Mammary epithelial cell (primary cell): ENCODE measurements at places on chromosomes 4 and X. TPM values are rescaled to one million over a fixed set of nuclear protein-coding genes. Genes with fewer than 3 reads are reported as not detected.

Gene CT45A2
- not detected for total RNA-seq

Gene RASL11B
- 1.1 and 2.4 TPM in 2 replicates for total RNA-seq

Gene NPY1R
- total RNA-seq: not detected in 2 replicates

Gene ARMCX6
- total RNA-seq: 29.5 TPM

Gene AGA
- total RNA-seq: 49.3 TPM

Gene FAM241A
- 8.1 and 8.7 TPM in 2 replicates for total RNA-seq

Gene DUSP21
- total RNA-seq: not detected

Gene SLIT2
- 2.2 and 4.2 TPM in 2 replicates for total RNA-seq

Gene MAGEA11
- total RNA-seq: not detected in 2 replicates

Gene GUCY1B1
- 4.0 TPM for total RNA-seq

Gene SPANXA1
- total RNA-seq: not detected

Gene USP17L21
- total RNA-seq: not detected

Gene PLP1
- total RNA-seq: not detected in 2 replicates

Gene AKAP14
- total RNA-seq: not detected

Gene PGM2
- 18.5 TPM for total RNA-seq

Gene FATE1
- total RNA-seq: not detected

Gene PLAC1
- total RNA-seq: 0.42 and 0.83 TPM in 2 replicates

Gene YY2
- 1.5 TPM for total RNA-seq

Gene RP2
- total RNA-seq: 27.2 TPM

Gene NAP1L3
- 0.21 and 0.42 TPM in 2 replicates for total RNA-seq

Gene TMEM47
- 28.0 TPM for total RNA-seq

Gene IGFBP7
- total RNA-seq: 73.4 and 99.7 TPM in 2 replicates

Gene EPHA5
- not detected in 2 replicates for total RNA-seq

Gene NMU
- 0.86 and 1.7 TPM in 2 replicates for total RNA-seq

Gene TGIF2LX
- total RNA-seq: not detected

Gene ODAPH
- not detected in 2 replicates for total RNA-seq

Gene COX7B2
- total RNA-seq: not detected
